ENCODE measurements at places on chromosomes 13 and 19.

DNA sequence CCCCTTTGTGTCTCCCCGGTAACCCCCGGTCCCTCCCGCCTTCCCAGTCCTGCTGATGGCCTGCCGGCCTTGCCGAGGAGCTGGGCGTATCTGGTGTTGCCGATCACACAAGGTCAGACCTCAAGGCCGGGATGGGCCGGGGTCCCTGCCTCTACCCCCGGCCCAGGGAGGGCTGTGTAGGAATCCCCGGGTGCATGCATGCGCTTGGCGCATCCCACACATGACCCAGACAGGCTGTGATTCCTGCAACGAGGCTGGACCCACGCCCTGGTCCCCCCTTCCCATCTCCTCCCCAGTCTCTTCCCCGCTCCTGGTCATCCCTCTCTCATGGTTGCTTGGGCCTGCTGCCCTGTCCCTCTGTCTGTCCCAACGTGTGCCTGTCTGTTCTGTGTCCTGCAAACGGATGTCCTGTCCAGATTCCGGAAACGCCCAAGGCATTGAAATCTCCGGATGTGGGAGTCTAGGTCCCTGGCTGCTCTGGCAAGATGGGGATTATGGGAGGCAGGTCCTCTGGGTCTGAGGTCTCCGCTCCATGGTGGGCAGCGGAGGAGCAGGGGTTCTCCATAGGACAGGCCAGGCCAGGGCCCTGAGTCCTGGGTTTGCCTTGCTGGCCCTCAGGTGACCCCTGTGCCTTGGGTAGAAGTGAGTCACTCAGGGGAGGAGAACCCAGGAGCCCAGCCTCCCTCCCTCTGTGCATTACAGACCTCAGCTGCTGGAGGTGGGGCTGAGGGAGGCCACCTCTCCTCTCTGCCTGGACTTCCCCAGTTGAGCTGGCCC, 1.6 kb downstream of the PKN1 start:
- peak; percentile 81 for DNase-seq

GRCh38 chr19:4831304-4831978, at the start of gene TICAM1:
Gene TICAM1 (minus strand): TSS chr19:4831712. CDS start chr19:4818377, 13,335 bp downstream.
- peak; percentile 69 for DNase-seq

- DNase-seq, result no peak
Observed at GRCh38 chr13:97233499-97233898, 11.4 kb downstream of the MBNL2 start.

GRCh38 chr13:112532837-112533745, 54.9 kb downstream of the TUBGCP3 start:
- no peak for DNase-seq

DNA sequence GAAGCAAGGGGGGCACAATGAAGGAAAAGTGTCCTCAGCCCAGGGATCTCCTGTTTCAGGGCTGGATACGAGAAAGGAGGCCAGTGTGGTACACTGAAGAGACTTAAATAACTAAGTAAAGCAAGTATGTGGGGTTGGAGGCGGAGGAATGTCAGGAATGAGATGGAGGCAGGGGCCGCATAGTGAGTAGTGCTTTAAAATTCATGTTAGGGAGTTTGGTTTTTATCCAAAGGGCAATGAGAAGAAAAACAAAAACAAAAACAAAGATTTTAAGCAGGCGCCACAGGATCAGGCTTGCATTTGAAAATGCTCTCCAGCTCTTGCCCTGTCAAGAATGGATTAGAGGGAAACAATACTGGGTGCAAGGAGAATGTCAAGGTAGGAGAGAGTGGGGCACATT, 273.4 kb downstream of the DCLK1 start:
- DNase-seq, result no peak

GRCh38 chr13:81929988-81930387, 1589.1 kb upstream of the SPRY2 start:
- DNase-seq, result no peak

DNA sequence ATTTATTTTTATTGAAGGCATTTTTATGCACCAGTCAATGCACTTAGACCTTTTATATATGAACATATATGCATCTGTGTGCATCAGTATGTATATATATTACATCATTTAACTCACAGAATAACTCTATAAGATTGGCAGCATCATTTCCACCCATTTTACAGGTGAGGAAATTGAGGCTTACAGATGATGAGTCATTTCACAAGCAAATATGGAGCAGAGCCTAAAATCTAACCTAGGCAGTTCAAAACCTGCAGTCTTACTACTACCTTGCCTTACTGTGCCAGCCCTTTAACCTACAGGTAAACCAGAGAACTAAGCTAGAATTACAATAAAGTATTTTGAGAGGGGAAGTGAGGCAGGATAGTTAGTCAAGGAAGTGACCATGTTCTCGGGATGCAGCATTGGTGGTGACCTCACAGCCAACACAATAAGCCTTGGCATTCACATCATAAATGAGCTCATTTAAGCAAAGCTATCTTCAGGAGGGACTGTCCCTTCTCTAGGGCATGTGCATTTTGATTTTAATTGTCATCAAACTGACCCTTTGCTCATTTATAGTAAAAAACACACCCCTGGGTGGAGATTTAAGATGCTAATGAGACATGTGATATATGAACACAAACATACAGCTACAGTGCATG, 274.3 kb downstream of the DCLK1 start:
- no peak for DNase-seq

GRCh38 chr19:13430790-13431582, 75.3 kb downstream of the CACNA1A start:
- DNase-seq, result no peak

DNA sequence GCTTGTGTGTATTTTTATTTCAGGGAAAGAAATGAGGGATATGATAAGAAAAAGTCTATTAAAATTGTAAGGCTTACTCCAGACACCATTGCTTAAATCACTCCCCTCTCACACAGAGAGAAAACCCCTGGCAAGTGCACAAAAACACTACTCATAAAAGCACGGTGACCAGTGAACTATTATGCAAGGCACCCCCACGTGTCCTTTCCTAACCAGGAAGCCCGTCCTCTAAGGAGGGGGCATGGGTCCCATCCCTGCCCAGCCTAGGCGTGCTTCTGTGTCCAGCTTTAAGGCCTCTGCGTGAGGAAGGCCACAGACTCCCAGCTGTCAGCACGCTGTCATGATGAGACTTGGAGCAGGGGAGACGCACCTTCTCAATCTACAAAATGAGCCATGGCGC, 83.5 kb downstream of the SLC7A1 start:
- peak; percentile 78 for DNase-seq
